ENCODE measurements at places on chromosomes 2 and 18.

- peak; percentile 91 for DNase-seq
Observed at GRCh38 chr2:85595301-85596025, at the start of gene RNF181. RNF181 (plus strand) TSS chr2:85595745; CDS start chr2:85595764, 19 bp downstream.

DNA sequence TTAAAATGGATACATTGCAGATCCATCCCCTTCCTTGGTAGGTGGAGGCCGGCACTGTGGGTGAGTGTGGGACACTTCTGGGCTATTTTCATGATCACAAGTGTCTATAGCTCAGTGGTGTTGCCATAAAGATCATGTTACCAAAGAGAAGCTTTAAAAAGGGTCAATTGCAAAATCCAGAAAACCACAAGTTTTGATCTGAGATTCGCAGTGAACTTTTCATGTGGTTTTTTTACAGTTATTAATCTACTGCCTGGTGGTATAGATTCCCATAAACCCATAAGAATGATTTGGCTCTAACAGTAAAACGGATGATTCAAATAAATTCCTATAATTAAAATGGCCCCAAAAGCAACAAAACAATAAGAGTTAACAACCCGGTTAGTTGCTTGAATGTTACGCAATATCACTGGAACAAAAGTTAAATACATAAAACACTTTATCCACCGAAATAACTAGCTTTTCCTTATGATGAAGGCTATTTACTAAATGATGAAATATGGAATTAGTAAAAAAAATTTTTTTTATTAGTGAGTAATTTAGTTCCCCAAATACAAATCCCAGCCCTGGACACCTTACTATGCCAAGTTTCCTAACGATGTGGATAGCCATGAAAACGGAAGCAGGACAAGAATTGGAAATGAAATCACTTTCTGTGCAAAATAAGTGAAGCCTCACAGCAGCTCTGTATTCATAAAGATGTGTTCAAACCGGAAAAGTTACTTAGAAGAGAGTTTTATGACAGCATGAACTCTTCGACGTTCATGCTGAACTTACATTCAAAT, 95.6 kb upstream of the THOC1 start:
- no peak for DNase-seq

GRCh38 chr2:152766928-152767327, 48.5 kb downstream of the ARL6IP6 start:
- no peak for DNase-seq

- DNase-seq: no peak
Observed at GRCh38 chr2:45330637-45331409, 280.2 kb downstream of the SRBD1 start.

DNA sequence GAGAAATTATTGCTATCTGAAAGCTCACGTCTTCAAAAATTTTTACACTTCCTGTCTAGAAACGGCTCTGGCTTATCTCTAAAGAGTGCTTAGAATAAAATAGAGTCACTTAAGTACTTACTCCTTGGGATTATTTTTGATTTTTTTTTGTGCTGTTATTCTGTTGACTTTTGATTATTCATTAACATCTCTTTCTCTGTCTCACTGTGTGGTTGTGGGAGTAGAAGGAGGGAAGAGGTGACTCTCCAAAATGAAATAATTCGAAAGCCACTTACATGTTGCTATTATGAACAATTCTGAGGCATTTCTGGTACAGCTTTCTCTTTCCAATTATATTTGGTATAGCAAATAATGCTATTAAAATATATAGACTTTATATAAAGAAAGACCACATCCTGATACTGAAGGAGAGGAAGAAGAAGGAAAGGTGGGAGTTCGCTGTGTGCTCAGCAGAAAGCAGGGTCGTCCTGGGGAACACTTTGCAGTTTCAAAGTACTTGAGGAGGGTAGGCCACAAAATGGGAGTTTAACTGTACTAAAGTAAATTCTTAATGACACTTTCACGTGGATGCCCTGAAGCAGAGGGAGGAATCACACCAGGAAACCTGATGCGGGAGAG, 9.6 kb upstream of the MMADHC start:
- DNase-seq: no peak
